Hematopoietic multipotent progenitor cell treated with erythropoietin and hydrocortisone succinate and interleukin-3 and kit ligand, for 17 days (in vitro differentiated cells): ENCODE measurements at places on chromosomes 1 and 21.

GRCh38 chr1:91883470-91883869, 2.5 kb downstream of the TGFBR3 start:
- DNase-seq: no peak

- no peak for DNase-seq
These were observed 26.3 kb downstream of the DUSP10 start for GRCh38 chr1:221715321-221716169.

DNA sequence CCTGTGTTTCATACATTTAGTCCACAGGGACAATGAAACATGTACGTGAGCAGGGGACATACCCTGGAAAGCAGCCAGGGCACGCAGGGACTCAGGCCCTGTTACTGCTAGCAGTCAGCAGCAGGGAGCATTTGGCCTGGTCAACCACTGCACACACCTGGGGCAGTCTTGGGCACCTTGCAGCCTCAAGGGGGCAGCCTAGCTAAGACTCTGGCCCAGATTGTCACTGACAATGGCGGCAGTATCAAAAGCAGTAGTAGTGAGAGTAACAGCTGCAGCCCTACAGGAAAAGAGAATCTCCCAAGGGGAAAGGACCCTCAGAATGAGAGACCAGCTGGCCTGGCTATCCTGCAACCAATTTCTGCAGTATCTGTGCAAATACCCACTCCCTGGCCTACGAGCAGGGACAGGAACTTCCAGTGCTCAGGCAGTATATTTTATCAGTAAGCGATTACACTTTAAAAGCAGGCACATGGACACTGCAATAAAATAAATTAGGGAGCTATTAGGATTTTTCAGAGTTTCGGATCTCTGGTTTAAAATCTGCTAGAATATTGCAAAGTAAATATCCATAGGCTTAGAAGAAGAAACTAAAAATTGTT, 475.6 kb downstream of the LTN1 start:
- DNase-seq: peak; percentile 21

- no peak for DNase-seq
These were observed 419.4 kb upstream of the VAMP3 start for GRCh38 chr1:7351649-7352048.

DNA sequence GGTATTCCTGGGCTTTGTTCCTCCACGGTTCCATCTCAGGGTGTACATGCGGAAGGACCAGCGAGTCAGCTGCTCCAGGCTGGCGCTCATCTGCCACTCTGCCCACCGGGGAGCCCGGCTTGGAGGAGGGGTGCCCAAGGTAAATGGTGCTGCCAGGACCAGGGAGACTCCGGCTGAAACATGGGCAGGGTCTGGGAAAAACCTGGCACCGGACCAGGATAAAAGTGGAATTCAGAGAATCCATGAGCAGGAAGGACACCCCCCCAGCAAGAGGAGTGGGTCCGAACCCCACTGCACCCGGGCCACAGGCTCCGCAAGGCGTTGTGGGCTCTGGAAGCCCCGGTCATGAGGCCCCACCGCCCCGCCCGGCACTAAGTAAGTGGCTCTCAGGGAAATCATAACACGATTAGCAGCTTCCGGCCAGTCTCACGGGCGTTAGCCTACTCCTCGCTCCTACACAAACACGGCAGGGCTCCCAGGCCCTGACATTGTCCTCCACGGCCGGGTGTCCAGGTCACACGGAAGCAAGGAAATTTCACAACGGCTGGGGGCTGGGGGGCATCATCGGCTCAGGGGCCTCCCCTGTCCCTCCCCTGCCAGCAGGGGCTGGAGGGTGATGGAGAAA, 21.1 kb downstream of the MEGF6 start:
- no peak for DNase-seq

- no peak for DNase-seq
These were observed 82.1 kb upstream of the F3 start for GRCh38 chr1:94623560-94624148.
